ENCODE measurements at places on chromosomes 7 and 10. TPM values are rescaled to one million over a fixed set of nuclear protein-coding genes. Genes with fewer than 3 reads are reported as not detected.

DNA sequence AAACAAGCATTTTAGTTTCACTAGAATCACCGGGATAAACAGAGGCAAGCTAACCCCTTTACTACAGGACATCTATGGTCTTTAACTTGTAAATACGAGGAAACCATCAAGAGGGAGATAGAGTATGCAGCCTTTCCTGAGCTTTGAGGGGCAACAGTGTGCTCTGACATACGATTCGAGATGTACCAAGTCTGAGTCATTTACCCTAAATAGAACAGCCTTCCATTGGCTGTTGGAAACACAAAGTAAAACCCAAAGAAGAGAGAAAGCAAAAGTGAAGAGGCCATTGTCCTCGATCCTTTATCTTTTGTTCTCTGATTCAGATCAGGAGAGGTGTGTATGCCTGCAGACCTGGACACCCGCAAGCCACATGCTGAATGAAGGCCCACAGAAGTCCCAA lies 289.5 kb downstream of the KCNMA1 start:
- no peak for DNase-seq
- H3K4me3 ChIP-seq: no peak overlapping the region
- no peaks in the 10 kb centered on the region for H3K36me3 ChIP-seq

DNA sequence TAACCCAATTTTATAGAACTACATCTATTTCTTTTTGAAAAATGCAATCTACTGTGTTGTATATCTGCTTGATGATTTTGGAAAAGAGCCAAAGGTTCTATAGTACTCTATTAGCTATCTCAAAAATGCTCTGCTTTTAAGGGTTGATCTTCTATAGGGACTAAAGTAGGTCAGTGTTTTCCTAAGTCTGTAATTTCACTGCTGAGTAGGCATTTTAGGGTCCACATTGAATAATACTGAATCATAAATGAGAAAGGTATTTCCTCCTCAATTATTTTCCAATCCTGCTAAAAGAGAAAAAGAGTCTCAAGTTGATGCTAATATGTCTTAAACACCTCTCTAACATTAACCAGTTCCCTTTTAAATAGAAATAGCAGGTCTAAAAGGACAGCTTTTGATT lies 244.2 kb downstream of the LHFPL3 start:
- no peaks in the 10 kb centered on the region for H3K36me3 ChIP-seq
- H3K27ac ChIP-seq: no peak overlapping the region
- no peak for DNase-seq
- no peaks in the 10 kb centered on the region for H3K4me1 ChIP-seq
- no peak overlapping the region for H3K4me3 ChIP-seq

- H3K4me1 ChIP-seq: peaks cover 99% of the 10 kb centered on the region
- H3K36me3 ChIP-seq: peaks cover 55% of the 10 kb centered on the region
- H3K27ac ChIP-seq: peak overlapping the region; percentile 98
- H3K4me3 ChIP-seq: peak overlapping the region; percentile 85
- peak; percentile 62 for DNase-seq
- no peaks in the 10 kb centered on the region for H3K27me3 ChIP-seq
These were observed 39.1 kb downstream of the VOPP1 start for GRCh38 chr7:55533050-55533728.

- peaks cover 12% of the 10 kb centered on the region for H3K4me1 ChIP-seq
- H3K4me3 ChIP-seq: no peak overlapping the region
- no peaks in the 10 kb centered on the region for H3K27me3 ChIP-seq
These were observed 285.6 kb upstream of the SORCS1 start for GRCh38 chr10:107450056-107450455.

DNA sequence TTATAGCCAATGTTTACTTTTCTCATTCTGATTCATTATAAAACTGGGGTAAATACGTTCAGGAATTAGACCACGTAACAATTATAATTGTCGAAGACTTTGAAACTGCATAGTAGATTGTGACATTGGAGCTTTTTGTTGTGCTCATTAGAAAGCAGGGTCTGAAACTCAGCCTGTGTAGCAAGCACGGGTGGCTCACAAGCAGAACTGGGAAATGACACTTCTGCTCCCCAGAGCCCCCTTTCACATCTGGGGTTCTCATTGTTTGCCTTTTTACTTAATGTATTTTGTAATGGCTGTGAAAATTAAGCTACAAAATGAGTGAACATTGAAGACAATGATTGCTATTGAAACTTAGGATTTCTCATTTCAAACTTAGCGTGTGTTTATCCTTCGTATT lies 72.9 kb downstream of the CDHR3 start:
- no peaks in the 10 kb centered on the region for H3K36me3 ChIP-seq
- H3K27ac ChIP-seq: no peak overlapping the region
- no peaks in the 10 kb centered on the region for H3K27me3 ChIP-seq
- H3K4me1 ChIP-seq: peaks cover 21% of the 10 kb centered on the region
- no peak for DNase-seq

ST8SIA6 gene
- total RNA-seq: 0.13 TPM

GRCh38 chr7:114943953-114944744 lies 22.3 kb downstream of the MDFIC start:
- H3K27ac ChIP-seq: peak overlapping the region; percentile 35
- no peak overlapping the region for H3K4me3 ChIP-seq
- peaks cover 78% of the 10 kb centered on the region for H3K36me3 ChIP-seq
- peaks cover 75% of the 10 kb centered on the region for H3K4me1 ChIP-seq
- H3K27me3 ChIP-seq: no peaks in the 10 kb centered on the region

PAPSS2 gene
- not detected for total RNA-seq

TUBB8 gene
- total RNA-seq: not detected

DNA sequence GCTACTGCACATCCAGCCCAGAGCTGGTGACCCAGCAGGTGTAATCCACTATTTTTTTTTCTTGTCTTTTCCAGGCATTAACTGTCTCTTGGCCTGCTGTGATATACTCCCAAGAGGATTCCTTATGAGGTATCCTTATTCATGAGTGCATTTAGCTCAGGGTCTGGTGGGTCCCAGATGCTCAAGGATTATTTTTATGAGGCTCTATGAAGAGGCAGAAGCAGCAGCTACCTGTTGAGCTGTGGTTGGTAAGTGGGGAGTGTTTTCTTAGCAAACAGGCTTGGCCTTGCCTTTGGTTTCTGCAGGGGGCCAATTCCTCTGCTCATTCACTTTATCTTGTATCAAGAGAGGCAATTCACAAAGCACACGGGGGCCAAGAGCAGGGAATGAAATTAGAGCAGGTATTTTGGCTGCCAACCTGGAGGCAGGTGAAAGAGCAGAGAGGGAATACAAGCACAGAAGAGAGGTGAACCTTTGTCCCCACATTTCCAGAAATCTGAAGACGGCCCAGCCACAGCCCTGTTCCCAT lies 221.6 kb downstream of the TMEM178B start:
- H3K27ac ChIP-seq: no peak overlapping the region
- DNase-seq: no peak
- H3K4me3 ChIP-seq: no peak overlapping the region
- no peaks in the 10 kb centered on the region for H3K36me3 ChIP-seq
- H3K27me3 ChIP-seq: peaks cover 3% of the 10 kb centered on the region
- peaks cover 10% of the 10 kb centered on the region for H3K4me1 ChIP-seq

PRSS1 gene
- total RNA-seq: not detected

DNA sequence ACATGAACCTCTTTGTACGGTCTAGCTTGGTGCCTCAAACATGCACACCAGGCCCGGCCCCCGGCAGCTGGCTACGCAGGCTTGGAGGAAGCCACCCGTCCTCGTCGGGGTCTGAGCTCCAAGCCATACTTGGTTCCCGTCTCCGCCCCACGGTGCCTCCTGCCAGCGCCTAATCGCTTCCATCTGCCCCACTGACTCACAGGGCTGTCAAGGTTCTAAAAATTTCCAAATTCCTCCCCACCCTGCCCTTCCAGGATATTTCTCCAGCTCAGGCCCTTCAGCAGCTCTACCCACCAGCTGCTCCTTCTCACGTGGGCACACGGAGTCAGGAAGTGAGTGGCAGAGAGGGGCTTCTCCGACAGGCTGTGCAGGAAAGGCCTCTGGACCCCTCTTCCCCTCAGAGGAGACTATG lies 38.8 kb downstream of the TMEM270 start:
- no peak for DNase-seq
- H3K4me3 ChIP-seq: no peak overlapping the region
- H3K36me3 ChIP-seq: no peaks in the 10 kb centered on the region
- H3K27ac ChIP-seq: no peak overlapping the region
- no peaks in the 10 kb centered on the region for H3K27me3 ChIP-seq

SFXN2 gene
- 22.1 TPM for total RNA-seq

ANKRD1 gene
- total RNA-seq: not detected

GRCh38 chr7:122736183-122736582 lies 33.5 kb upstream of the RNF148 start:
- H3K27ac ChIP-seq: no peak overlapping the region
- H3K27me3 ChIP-seq: no peaks in the 10 kb centered on the region
- no peak for DNase-seq
- H3K36me3 ChIP-seq: no peaks in the 10 kb centered on the region
- no peak overlapping the region for H3K4me3 ChIP-seq

DNA sequence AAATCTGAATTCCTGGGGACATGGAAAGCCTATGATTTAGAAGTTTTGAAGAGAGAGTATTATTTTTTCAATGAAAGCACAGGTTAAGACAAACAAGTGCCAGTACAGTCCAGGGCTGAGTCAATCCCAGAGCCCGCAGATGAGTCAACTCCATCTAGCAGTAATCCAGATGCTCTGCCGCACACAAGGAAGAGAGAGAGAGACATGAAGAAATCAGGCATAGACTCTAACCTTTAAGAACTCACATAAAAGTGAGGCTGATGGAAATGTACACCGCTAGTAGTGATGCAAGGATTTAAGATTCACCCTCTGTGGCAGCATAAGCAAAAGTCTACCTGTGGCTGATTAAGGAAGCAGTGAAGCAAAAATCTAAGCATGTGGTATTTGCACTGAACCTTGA lies 651.5 kb downstream of the TNS3 start:
- DNase-seq: no peak
- H3K27me3 ChIP-seq: no peaks in the 10 kb centered on the region
- H3K4me1 ChIP-seq: no peaks in the 10 kb centered on the region
- no peak overlapping the region for H3K27ac ChIP-seq
- H3K4me3 ChIP-seq: no peak overlapping the region
- no peaks in the 10 kb centered on the region for H3K36me3 ChIP-seq

- H3K4me3 ChIP-seq: no peak overlapping the region
- no peaks in the 10 kb centered on the region for H3K36me3 ChIP-seq
- DNase-seq: no peak
- H3K27ac ChIP-seq: no peak overlapping the region
These were observed 8.8 kb downstream of the DPYSL4 start for GRCh38 chr10:132195366-132196075.

POT1 gene
- 23.4 TPM for total RNA-seq

- DNase-seq: no peak
- no peak overlapping the region for H3K27ac ChIP-seq
- H3K4me3 ChIP-seq: no peak overlapping the region
- no peaks in the 10 kb centered on the region for H3K27me3 ChIP-seq
These were observed 308.7 kb upstream of the BMPER start for GRCh38 chr7:33596686-33597085.

GRCh38 chr7:79084423-79084822 lies 369.0 kb downstream of the MAGI2 start:
- no peak overlapping the region for H3K4me3 ChIP-seq
- H3K27me3 ChIP-seq: no peaks in the 10 kb centered on the region
- no peak overlapping the region for H3K27ac ChIP-seq
- H3K4me1 ChIP-seq: no peaks in the 10 kb centered on the region
- DNase-seq: no peak
- H3K36me3 ChIP-seq: no peaks in the 10 kb centered on the region

GRCh38 chr10:75538144-75538543 lies 106.7 kb downstream of the LRMDA start:
- no peak overlapping the region for H3K4me3 ChIP-seq
- no peaks in the 10 kb centered on the region for H3K4me1 ChIP-seq
- DNase-seq: no peak

DNA sequence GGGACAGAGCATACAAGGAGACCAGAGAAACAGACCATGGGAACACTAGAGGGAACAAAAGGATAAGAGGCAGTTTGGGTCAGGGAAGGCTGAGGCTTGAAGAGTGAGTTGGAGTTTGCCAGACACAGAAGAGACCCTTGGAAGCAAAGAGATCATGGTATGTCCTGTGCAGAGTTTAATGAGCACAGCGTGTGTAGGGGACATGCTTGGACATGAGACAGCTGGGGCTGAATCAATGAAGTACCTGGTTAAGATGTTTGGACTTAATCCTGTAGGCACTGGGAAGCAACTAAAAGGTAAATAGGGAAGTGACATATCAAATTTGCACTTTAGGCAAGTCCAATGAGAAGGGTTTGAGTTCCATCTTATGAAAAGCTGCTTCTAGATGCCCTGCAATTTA lies 79.6 kb downstream of the KIAA1217 start:
- no peaks in the 10 kb centered on the region for H3K36me3 ChIP-seq
- no peaks in the 10 kb centered on the region for H3K27me3 ChIP-seq
- no peak overlapping the region for H3K27ac ChIP-seq
- no peak overlapping the region for H3K4me3 ChIP-seq
- no peaks in the 10 kb centered on the region for H3K4me1 ChIP-seq
- no peak for DNase-seq

GRCh38 chr10:43041422-43042342 lies 35.2 kb upstream of the RET start:
- H3K27me3 ChIP-seq: no peaks in the 10 kb centered on the region
- no peak overlapping the region for H3K4me3 ChIP-seq
- DNase-seq: no peak
- no peaks in the 10 kb centered on the region for H3K4me1 ChIP-seq
- H3K36me3 ChIP-seq: no peaks in the 10 kb centered on the region
- no peak overlapping the region for H3K27ac ChIP-seq

GRCh38 chr7:55073976-55074528 lies 55.2 kb downstream of the EGFR start:
- H3K27me3 ChIP-seq: peaks cover 5% of the 10 kb centered on the region
- peaks cover 23% of the 10 kb centered on the region for H3K4me1 ChIP-seq
- peak; percentile 27 for DNase-seq
- H3K36me3 ChIP-seq: no peaks in the 10 kb centered on the region
- H3K4me3 ChIP-seq: peak overlapping the region; percentile 70

BAMBI gene
- 0.32 TPM for total RNA-seq

DNA sequence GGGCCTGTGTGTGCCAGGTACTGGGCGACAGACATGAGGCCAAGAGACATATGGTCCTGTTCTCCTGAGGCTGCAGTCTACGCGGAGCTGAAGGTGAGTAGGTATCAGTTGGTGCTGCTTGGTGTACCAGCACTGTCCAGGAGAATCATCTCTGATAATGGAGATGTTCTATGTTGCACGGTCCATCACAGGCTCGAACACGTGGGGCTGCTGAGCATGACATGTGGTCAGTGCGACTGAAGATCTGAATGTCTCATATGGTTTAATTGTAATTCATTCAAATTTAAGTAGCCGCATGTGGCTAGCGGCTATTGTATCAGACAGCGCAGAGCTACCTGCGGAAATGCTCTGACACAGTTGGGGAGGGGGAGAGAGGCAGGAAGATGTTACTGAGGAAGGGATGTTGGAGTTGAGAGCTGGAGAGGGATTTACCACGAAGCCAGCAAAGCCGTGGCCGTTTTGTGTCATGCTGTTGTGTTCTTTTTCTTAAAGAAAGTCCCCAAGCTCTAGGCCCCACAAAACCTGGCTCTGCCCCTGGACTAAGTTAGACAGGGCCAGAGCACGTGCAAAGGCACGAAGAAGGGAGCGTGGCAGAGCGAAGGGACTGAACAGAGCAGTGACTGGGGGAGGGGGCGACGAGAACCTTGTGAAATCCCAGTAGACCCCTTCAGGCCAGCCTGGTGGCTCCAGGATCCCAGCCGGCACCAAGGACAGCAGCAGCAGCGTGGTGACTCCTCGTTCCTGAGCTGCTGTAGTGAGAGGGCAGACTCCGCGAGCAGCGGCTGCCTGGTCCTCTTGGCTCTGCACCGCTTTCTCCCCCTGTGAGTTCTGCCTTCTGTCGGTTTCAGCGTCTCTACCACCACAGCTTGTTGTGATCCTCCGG lies 20.0 kb downstream of the SMKR1 start:
- H3K27me3 ChIP-seq: peaks cover 30% of the 10 kb centered on the region
- H3K36me3 ChIP-seq: no peaks in the 10 kb centered on the region
- no peaks in the 10 kb centered on the region for H3K4me1 ChIP-seq
- no peak overlapping the region for H3K27ac ChIP-seq
- no peak overlapping the region for H3K4me3 ChIP-seq

KDM7A gene
- 15.5 TPM for total RNA-seq

MYL10 gene
- total RNA-seq: not detected

PSD gene
- total RNA-seq: 1.4 TPM

RNF133 gene
- not detected for total RNA-seq

SH2B2 gene
- total RNA-seq: 32.1 TPM
